ENCODE measurements at places on chromosomes 4 and X.

GRCh38 chrX:110432091-110432905, 73.7 kb downstream of the RTL9 start:
- DNase-seq = no peak

- DNase-seq = peak; percentile 23
These were observed 2.6 kb downstream of the DHRSX start for GRCh38 chrX:2497961-2498780.

DNA sequence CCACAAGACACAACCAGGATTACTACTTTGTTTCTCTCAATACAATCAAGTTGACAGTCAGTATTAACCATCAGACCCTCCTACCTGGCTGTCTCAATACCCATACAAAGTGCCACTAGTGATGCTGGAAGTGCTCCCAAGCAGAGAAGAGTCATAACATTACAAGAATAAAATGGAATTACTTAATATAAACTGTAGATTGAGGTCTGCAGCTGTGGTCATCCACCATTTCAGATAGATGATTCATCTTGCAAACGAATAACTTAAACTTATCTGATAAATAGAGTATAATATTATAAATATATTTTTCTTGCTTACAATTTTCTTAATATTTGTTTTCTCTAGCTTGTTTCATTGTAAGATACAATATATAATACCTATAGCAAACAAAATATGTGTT, 1034.2 kb upstream of the PCDH10 start:
- peak; percentile 85 for DNase-seq

GRCh38 chrX:153900831-153901752, 3.4 kb upstream of the AVPR2 start:
- peak; percentile 87 for DNase-seq

DNA sequence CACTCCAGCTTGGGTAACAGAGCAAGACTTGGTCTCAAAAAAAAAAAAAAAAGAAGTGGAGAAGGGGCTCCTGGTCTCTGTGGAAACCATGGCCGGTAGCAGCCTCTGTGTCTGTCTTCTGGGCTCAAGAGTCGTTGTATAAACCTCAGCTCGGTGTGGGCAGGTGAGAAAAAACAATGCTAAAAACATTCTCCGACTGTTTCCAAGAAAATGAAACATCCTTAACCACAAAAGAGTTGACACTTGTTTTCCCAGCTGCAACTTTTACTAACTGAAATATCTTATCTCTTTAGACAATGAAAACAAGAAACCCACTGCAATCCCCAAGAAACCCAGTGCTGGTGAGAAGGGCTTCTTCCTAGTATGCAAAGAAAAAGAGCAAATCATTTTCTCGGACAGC, 26.2 kb downstream of the CD99 start:
- no peak for DNase-seq

All from IMR-90 (cell line).